ENCODE measurements at places on chromosomes 11 and 22. TPM values are rescaled to one million over a fixed set of nuclear protein-coding genes. Genes with fewer than 3 reads are reported as not detected.

The OAF gene
- polyA plus RNA-seq, result 22.6 TPM

The MED17 gene
- 22.4 TPM for polyA plus RNA-seq

The HBE1 gene
- not detected for polyA plus RNA-seq

The RFPL1 gene
- polyA plus RNA-seq, result 1.4 TPM

The GRK3 gene
- polyA plus RNA-seq, result 46.0 TPM

The CASP5 gene
- 0.37 TPM for polyA plus RNA-seq

The MS4A7 gene
- 8.9 TPM for polyA plus RNA-seq

The TIGD3 gene
- polyA plus RNA-seq, result 7.1 TPM

The OR52I1 gene
- polyA plus RNA-seq, result not detected

The RTN4RL2 gene
- 3.2 TPM for polyA plus RNA-seq

The AMPD3 gene
- 5.5 TPM for polyA plus RNA-seq

The ARHGAP20 gene
- 18.6 TPM for polyA plus RNA-seq

The BEST1 gene
- polyA plus RNA-seq, result 9.2 TPM

The C22orf42 gene
- 13.3 TPM for polyA plus RNA-seq

The TMPRSS4 gene
- polyA plus RNA-seq, result 4.3 TPM

The ADAMTS15 gene
- 5.7 TPM for polyA plus RNA-seq

The TUG1 gene
- polyA plus RNA-seq, result 157 TPM

GRCh38 chr11:102534261-102534872 is 3.8 kb upstream of the MMP7 start:
- DNase-seq, result no peak

DNA sequence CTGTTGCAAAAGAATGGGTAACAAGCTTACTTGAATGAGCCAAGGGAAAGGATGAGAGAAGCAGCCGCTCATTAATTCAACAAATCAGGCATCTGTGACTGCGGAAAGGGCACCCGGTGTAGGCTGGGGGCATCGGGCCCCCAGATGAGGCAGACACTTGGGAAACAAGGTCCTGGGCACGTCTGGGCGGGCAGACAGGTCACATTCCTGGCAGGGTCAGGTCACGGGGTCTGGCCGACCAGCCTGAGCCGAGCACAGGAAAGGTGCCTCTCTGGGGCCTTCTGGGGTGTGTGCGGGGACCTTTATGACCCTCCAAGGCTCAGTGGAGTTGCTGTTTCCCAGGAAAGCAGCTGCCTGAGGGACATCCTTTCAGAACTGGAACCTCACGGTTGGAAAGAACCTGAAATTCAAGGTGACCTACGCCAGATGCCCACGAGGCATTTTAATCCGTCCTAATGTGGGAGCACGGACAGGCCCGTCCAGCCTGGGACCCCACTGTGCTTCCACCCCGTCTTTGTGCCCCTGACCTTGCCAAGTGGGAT is 57.1 kb downstream of the ST14 start:
- DNase-seq, result peak; percentile 11

DNA sequence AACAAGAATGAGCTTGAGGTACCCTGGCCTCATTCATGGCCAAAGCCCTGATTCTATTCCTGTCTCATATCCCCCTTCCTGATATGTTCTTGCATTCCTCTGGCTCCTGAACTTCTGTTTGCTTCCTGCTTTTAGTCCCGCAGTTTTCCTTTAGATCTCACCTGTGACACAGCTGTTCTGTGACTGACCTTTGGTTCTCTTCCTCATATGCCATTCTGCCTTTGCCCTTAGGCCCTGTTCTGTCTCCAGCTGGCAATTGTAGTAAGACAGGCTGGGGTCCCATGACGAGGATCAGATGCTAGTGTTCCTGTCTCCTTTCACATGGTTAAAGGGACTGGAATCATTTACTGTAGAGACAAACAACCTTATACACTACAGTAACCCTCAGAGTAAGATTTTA is 59.0 kb upstream of the PDE3B start:
- no peak for DNase-seq

DNA sequence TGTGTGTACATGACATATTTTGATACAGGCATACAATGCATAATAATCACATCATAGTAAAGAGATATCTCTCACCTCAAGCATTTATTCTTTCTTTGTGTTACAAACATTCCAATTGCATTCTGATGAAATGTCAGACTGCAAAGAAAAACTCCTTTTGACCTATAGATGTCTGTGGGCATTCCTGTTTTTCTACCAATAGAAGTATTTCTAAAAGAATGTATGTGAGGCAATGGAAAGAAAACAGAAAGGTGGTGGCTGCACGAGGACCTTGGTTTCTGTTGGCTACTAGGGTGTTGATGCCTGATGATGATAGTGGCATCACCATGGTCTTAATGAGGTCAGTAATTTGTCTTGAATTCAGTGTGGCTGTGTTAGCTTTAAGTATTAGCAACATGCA is 137.0 kb upstream of the ANO3 start:
- no peak for DNase-seq

DNA sequence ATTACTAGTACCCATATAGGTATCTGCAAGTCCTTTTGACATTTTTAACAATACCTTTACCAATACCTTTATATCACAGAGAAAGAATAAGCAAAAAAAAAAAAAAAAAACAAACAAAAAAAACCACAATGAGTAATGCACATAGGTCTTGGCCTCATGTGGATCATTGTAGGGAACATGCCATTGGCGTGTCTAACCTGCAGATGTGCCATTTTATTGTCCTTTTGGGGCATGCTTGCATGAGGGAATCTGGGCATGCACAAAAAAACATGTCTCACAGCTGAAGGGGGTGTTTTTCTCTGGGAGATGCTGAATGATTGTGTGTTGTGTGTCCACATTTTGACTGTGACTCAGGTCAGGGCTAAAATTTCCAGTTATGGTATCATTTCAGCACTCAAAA is 361.6 kb downstream of the GUCY1A2 start:
- DNase-seq, result no peak

DNA sequence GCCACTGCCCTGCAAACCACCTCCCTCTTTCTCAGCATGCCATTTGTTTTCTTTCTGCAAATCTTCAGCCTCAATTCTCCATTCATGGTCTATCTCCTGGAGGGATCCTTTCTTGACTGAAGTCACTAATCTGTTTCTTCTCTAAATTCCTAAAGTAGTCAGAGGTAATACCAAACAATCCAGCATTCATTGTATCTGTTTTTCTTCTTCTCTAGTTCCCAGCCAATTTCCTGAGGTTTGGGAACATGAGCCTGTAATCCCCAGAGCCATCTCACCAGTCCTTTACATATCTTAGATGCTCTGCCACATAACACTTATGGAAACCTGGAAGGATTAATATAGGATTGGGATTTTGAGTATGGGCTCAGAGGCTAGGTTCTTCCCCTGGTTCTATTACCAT is 86.5 kb downstream of the MICAL2 start:
- no peak for DNase-seq

DNA sequence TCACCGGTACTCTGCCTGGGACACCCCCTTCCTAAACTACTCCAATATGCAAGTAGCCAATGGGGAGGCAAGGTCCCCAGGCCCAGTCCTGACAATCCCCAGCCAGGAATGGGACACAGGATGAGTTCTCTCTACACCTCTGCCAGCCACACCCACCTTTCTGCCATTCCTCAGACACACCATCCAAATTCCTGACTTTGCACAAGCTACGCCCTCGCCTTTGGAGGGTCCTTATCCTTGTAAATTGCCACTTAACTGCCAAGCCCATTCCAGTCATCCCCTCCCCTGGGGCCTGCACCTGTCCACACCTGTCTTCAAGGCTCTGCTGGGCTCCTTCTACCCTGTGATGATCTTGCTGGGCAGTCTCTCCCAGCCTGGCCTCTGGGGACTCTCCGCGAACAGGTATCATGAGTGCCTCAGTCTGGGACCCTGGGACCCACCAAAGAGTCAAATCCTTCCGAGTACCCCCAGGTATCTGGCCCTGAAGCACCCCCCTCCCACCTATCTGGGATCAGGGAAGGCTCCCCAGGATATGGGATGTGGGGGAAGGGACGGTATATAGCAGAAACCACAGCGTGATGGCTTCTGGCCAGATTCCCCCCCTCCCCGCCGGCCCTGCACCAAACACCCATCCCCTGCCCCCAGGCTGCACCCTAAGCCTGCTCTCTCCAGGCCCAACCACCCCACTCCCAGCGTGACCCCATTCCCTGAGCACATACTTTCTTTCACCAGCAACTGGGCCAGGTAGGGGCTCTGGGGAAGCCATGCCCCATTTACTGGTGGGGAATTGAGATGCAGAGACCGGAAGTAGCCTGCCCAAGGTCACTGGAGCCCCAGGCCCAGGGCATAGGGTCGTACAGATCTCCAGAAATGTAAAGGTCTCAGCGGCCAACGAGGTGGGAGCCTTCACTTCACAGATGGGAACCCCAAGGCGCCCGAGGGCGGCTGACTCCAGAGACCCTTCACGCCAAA is 806 bp downstream of the ARAP1 start:
- DNase-seq, result no peak

- no peak for DNase-seq
These were observed 126.8 kb upstream of the APOA1 start for GRCh38 chr11:116964269-116964668.

GRCh38 chr11:100672498-100673033 is 14.5 kb upstream of the ARHGAP42 start:
- DNase-seq, result no peak

DNA sequence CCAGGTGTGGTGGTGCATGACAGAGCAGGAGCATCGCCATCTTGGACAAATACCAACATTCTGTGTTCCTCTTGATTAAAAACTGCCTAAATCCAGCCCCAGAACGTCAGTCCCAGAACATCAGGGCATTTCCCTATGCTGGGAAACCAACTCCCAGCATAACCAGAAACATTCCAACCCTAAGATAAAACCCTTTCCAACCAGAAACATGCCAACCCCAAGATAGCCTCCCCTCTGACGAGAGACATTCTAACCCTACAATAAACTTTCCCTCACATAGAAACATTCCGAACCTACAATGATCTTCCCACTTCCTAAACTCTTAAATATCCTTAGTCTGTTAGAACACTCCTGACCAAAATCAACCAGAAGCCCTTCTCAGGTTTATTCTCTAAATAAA is 11.6 kb downstream of the PLAAT4 start:
- no peak for DNase-seq

DNA sequence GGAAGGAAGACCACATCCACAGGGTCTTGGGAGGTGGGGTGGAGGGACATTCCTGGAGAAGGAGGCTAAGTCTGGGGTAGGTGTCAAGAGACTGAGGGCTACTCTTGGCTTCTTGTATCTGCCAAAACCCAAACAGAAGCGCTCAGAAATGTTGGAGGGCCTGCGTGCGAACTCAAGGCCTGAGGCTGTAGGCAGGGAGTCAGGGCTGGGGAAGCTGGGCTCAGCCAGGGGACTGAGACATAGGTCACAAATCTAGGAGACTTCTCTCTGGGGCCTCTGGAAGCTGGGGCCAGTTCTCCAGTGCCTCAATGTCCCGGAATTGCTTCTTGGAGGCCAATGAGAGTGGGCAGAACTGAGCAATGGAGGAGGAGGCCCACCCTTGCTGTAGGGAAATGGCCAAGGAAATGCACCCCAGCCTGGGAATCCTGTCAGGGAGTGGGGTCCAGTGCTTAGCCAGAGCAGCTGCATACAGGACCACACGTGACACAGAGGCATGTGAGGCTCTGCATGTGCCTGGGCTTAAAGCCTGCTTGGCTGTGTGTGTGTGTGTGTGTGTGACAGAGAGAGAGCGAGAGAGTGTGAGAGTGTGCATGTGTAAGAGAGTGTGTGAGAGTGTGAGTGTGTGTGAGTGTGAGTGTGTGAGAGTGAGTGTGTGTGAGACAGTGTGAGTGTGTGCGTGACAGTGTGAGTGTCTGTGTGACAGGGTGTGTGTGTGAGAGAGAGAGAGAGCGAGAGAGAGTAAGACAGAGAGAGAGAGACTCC is 141.3 kb downstream of the ST3GAL4 start:
- peak; percentile 24 for DNase-seq

GRCh38 chr11:69369945-69370344 is 76.0 kb downstream of the MYEOV start:
- DNase-seq, result peak; percentile 5

DNA sequence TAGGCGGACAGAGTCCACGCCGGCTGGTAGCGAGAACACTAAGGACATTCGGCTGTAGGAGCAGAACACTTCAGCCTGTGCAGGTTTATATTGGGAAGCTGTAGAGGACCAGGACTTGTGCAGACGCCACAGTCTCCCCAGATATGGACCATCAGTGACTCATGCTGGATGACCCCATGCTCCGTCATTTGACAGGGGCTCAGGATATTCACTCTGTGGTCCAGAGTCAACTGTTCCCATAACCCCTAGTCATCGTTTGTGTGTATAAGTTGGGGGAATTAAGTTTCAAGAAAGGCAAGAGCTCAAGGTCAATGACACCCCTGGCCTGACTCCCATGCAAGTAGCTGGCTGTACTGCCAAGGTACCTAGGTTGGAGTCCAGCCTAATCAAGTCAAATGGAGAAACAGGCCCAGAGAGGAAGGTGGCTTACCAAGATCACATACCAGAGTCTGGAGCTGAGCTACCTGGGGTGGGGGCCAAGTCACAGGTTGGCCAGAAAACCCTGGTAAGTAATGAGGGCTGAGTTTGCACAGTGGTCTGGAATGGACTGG is 17.2 kb downstream of the P2RY2 start:
- no peak for DNase-seq

GRCh38 chr22:48042621-48043395 is 1280.4 kb downstream of the TBC1D22A start:
- no peak for DNase-seq

DNA sequence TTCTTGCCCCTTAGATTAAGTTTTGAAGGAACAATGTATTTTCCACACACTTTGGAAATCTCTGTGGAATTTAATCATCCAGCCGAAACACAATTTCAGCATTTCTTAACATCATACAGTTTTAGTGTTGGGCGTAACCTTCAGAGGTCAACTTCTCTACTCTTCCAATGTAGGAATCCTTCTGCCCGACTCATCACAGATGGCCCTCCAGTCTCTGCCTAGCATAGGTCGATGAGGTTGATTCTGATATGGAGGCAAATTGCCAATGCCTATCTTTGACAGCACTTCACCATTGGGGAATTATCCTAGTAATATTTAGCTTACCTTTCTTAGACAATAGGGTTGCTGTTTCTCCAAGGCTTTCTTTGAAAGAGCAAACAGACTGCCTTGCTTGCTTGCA is 175.7 kb upstream of the TTC12 start:
- no peak for DNase-seq

GRCh38 chr11:70378506-70379134 is 19.7 kb upstream of the CTTN start:
- no peak for DNase-seq

DNA sequence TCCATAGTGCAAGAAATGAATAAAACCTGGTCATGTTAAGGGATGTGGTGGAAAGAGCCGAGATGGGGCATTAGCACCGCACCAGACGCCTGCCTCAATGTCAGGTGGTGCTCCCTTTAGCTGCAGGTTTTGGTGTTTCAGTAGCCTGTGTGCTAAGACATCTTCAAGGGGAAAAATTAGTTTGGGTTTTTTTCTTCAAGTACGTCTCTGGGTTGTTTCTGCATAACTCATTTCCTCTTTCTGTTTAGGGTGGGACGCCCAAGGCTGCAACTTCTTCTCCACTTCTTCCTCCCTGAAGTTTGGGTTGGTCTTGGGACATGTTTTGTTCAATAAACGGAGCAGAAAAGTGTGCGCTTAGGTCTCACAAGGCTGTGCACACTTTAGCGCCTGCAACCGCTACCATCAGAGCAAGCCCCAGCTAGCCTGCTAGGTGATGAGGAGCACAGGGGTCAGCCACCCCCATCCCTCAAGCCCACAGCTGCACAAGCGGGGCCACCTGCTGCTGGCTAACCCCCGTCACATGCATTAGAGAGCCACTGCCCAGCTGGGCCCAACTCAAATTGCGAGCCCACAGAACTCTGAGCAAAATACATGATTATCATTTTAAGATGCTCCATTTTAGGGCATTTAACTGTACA is 1495.7 kb downstream of the TBC1D22A start:
- DNase-seq, result no peak
